ENCODE measurements at places on chromosomes 3 and 15.

GRCh38 chr15:33729653-33730052, 238.6 kb upstream of the CHRM5 start:
- peak; percentile 50 for DNase-seq

DNA sequence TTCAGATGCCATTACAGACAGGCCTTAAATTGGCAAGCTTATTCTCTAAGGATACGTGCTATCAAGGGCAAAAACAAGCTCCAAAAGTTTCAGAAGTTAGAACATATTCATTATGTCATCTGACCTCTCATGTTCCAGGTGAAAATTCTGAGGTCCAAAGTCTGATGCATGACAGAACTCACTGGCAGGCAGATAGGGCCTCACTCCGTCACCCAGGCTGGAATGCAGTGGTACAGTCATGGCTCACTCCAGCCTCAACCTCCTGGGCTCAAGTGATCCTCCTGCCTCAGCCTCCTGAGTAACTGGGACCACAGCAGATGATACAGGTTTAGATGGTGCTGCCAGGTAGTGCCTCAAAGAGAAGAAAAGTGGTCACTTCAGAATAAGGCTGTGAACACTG, 15.5 kb downstream of the MRPS25 start:
- no peak for DNase-seq

DNA sequence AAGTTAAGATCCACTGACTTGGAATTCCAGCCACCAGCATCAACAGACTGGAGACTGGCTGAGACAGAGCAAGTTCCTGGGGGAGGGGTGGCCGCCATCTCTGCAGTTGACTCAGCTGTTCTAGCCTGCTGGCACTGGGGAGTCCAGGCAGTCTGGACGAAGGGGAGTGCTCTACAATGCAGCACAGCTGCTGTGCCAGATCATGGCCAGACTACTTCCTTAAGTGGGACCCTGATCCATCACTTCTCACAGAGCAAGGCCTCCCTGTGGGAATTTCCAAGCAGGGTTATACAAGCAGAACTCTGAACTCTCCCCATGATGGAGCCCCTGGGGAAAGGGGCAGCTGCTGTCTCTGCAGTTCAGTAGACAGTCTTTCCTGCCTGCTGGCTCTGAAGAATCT, 35.2 kb downstream of the PYGO1 start:
- peak; percentile 93 for DNase-seq

DNA sequence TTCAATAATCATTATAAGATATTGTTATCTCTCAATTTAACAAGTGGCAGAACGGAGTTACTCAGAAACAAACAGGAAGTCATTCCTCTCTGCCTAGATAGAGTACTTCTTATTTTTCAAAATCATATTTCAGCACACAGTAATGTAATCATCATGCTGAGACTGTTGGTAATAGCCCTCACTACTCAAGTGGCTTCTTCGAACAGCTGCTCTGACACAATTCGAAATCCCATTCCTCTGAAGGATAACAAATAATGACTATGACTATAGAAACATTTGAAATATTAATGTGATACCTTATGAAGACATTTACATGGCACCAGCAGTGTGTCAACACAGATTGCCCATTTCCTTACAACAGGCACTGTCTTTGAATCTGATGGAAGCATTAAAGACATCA, 1249.8 kb downstream of the NSUN3 start:
- DNase-seq, result peak; percentile 53

- DNase-seq, result no peak
Measured at GRCh38 chr3:33773637-33774036, 24.8 kb upstream of the PDCD6IP start.

- no peak for DNase-seq
Measured at GRCh38 chr3:131110087-131110486, 83.4 kb downstream of the NEK11 start.

DNA sequence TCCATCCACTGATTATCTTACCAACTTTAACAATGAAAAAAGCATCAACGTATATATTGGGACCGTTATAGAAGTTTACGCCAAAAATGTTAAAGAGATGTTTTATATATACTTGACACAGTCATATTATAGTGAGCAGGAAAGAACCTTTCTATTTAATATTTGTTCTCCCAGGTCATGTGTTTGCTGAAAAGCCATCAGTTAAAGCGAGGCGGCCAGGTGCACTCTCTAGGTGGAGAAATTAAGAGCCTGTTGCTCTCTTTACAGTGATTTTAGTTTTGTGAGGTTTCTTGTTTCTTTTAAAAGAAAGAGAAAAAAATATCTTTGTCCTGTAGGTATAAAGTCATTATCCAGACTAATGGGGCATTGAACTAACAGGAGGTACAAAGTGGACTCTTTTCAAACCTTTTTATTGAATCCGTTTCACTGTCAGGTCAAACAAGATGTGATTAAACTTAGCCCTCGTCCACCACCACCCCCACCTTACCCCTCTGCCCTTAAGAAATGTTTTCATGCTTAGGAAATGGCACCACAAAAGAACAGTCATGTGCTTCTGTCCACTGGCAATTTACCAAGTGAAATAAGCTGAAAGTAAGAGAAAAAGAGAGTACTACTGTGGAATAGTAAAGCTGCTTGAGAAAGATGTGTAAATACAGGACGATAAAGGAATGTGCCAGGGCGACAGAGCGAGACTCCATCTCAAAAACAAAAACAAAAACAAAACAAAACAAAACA, 279.9 kb downstream of the PTPRG start:
- no peak for DNase-seq

DNA sequence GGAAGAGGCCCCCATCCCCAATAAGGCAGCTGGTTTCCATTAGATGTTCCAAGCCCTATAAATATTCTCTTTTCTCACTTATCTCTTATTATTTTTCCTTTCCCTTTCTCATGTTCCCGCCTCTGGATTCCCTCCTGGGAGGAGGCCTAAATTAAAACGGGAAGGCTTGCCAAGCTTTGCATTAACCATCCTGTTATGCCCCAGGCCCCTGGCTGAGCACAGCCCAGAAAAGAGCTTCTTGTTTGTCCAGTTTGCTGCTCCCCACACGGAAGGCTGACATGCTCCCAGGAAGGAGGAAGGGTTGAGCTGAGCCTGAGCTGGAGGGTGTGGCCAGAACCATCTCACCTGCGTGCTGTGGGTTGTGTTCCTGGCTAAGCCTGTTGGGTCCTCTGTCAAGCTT, 63.1 kb upstream of the BOC start:
- DNase-seq, result peak; percentile 43

DNA sequence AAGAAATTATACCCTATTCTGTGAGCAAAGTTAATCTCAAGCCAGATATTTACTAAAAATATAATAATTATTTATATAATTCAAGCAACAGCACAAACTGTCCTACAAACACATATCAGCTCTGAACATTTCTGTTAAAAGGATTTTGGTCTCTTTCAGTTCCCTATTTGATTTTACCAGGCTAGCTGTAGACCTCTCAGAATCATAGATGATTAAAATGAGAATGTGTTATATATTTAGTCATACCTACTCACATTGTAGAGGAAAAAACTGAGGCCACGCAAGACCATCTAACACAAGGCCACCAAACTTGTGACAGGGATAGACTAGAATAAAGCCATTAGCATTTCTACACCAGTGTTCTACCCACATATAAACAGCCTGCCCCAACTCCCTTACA, 28.5 kb downstream of the ACKR4 start:
- DNase-seq, result no peak

- DNase-seq, result peak; percentile 55
Measured at GRCh38 chr3:141998669-141999290, 122.3 kb downstream of the ATP1B3 start.

- no peak for DNase-seq
Measured at GRCh38 chr15:72758182-72758581, 25.4 kb downstream of the ADPGK start.

DNA sequence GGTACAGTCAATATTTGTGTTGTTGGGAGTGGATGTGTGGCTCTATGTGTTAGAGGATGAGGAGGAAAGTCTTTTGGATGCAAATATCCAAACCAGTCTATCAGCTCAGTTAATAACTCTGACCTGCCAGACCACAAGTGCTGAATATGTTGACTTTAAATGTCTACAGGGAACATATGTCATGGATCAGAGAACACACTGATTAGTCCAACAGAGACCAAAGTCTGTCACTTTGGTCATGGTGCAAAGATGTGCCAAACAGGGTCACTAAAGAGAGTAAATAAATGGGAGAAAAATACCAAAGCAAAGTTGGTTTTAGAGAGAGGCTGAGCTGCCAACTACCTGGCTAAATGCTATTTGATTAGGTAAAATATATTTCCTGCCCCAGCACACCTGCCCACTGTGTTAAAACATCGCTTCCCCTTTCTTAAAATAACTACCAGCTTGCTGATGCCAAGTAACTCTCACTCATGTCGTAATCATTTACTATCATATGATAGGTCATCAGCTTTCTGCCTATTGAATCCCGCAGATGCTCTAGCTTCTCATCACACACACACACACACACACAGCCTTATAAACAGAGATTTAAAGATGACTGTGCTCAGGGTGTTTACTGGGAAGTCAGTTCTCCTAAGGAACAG, 173.3 kb downstream of the PDZRN3 start:
- no peak for DNase-seq

DNA sequence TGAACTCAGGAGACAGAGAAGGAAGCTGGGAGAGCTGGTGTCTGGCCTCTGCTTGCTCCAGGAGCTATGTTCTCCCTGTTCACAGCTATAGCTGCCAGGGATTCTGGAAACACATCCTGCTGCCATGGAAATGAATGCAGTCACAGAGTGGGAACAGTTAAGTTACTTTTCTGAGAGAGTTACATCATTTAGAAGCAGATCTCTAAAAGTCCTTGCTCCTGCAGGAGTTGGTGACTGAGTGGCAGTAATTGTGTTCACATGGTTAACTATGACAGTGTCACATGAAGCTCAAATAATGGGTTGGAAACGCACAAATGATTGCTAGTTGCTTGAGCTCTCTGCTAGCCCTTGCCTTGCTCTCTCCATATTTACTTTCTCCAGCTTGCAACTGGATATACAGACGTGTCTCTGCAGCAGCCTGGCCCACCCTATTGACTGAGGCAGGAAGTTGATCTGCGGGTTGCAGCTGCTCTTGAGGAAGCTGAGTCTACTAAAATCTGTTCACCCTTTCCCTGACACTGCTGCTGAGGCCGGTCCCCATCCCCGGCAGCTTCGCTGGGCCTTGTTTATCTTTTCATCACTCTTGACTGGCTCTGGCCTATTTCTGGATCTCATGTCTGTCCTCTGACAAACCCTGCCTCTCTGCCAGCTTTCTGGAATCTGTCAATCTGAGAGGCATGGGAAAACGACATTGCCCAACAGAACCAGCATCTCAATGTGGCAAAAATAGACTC, 16.7 kb upstream of the ISLR start:
- peak; percentile 86 for DNase-seq

- no peak for DNase-seq
Measured at GRCh38 chr15:80785335-80785734, 6.2 kb downstream of the CEMIP start.

- DNase-seq, result peak; percentile 93
Measured at GRCh38 chr3:170815340-170815739, 54.7 kb downstream of the RPL22L1 start.
